ENCODE measurements at places on chromosomes 11 and 22. TPM values are rescaled to one million over a fixed set of nuclear protein-coding genes. Genes with fewer than 3 reads are reported as not detected.

Gene CRYBA4
- total RNA-seq: not detected

Gene MRPL21
- total RNA-seq: 121 TPM

DNA sequence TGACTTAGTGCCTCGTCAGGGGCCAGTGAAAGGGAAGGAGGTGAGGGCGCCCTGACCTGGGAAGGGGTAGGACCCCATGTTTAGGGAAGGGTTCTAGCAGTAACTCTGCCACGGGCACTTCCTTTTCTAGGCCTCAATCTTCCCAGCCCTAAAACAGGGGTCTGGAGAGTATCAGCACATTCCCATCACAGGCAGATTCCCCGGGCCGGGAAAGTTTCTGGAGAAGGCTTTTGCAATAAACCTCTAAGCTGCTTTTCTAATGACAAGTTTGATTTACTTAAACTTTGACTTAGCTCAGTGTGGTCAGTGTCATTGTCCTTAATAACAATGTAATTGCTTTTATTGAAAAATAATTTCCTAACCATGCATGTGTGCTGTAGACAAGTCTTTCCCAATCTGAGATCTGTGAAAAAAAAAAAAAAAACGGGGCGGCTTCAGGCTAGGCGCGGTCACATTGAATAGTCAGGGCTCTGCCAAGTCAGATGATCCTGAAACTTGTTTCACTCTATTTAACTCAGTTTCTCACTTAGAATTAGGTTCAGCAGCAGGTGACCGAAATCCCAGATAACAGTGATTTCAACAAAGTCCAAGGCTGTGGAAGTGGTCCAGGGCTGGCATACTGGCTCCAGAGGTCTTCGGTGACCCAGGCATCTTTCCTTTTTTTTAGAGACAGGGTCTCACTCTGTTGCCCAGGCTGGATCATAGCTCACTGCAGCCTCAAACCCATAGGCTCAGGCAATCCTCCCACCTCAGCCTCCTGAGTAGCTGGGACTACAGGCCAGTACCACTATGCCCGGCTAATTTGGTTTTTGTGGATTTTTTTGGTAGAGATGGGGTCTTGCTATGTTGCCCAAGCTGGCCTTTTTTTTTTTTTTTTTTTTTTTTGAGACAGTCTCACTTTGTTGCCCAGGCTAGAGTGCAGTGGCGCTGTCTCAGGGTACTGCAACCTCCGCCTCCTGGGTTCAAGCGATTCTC is 19.5 kb upstream of the TAB1 start:
- H3K27ac ChIP-seq: no peak overlapping the region
- no peak overlapping the region for H3K4me3 ChIP-seq
- H3K36me3 ChIP-seq: peaks cover 34% of the 10 kb centered on the region
- no peak for DNase-seq
- H3K4me1 ChIP-seq: no peaks in the 10 kb centered on the region

GRCh38 chr11:87324817-87325489 is 287.2 kb downstream of the TMEM135 start:
- H3K27me3 ChIP-seq: no peaks in the 10 kb centered on the region
- peaks cover 6% of the 10 kb centered on the region for H3K4me1 ChIP-seq
- peaks cover 46% of the 10 kb centered on the region for H3K36me3 ChIP-seq
- no peak overlapping the region for H3K27ac ChIP-seq
- DNase-seq: no peak

Measured in left ventricle myocardium inferior (tissue), 1 donor.